HAP-1 (cell line): ENCODE measurements at places on chromosomes 7 and 10.

DNA sequence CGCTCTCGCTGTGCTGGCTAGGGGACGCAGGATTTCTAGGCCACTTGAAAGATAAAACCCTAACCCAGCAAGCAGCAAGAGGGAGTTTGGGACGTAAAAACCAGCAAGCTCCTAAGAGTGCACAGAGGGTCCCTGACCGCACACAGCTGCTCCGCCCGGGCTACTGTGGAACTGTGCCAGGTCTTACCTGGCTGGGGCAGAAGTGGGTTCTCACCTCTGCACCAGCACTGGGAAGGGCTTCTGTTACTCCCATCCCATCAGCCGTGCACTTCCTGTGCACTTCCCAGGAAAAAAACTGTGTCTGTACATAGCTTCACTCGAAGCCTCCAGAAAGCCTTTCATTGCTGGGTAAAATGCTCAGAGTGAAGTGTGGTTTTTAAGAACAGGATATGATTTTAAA is 45.9 kb upstream of the PTF1A start:
- no peak for DNase-seq

GRCh38 chr7:51260516-51260915 is 56.1 kb downstream of the COBL start:
- no peak for DNase-seq

- DNase-seq, result no peak
Measured at GRCh38 chr10:44787480-44788075, 123.6 kb upstream of the TMEM72 start.

GRCh38 chr10:128897401-128898129 is 569.5 kb upstream of the MGMT start:
- DNase-seq, result no peak

DNA sequence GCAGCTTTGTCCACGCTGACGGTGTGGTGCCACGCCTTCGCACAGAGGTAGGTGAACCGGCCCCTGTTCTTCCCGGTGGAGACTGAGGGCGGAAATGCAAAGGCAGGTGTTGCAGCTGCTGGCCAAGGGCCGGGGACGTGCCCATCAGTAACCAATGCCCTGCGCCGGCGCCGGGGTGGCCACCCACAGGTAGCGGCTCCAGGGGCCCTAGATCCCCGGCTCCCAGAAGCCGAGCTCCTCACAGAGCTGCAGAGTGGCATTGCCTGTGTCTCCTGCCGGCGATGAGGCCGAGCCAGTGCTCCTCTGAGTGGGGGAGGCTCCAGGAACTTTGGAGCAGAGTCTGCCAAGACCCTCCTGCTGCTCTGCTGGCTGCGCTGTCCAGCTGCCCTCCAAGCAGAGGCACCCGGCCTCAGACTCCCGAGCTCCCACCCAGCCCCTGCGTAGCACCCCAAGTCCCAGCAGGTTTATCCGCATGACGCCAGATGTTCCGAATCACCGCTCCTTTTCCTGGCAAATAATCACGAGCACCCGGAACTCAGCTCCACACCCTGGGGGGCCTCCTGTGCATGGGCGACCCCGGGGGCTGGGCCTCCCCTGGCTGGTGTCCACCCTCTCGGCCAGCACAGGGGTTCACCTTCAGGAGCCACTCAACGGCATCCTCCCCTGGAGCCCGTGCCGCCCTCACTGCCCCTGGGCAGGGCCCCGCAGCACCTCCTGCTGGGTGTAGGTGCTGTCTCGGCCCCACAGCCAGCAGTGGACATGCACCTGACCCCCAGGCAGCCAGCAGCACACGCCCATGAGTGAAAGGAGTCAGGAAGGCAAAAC is 22.1 kb downstream of the CFAP46 start:
- no peak for DNase-seq

GRCh38 chr10:63563623-63564022 is 42.4 kb downstream of the REEP3 start:
- no peak for DNase-seq

GRCh38 chr10:593901-594457 is 95.5 kb downstream of the DIP2C start:
- DNase-seq, result no peak

DNA sequence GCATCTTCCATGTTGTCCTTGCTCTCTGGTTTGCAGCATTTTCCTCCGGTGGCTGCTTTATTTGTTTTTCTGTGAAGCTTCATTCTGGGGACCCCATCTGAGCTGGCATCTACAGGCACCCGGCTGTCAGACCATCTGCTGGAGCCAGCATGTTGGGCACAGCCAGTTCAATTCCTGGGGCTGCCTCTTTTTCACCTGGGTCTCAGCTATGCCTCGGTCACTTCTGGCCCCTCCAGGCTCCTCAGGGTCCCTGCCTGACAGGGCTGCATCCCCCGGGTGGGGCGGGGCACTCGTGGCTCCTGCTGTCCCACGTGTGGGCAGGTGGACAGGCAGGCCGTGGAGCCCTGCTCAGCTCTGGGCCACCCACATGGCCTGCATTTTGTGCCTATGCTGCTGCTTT is 8.1 kb downstream of the SCART1 start:
- DNase-seq, result no peak

- no peak for DNase-seq
Measured at GRCh38 chr7:151917791-151918509, 38.3 kb upstream of the GALNTL5 start.

- DNase-seq, result no peak
Measured at GRCh38 chr10:105068497-105068896, 427.4 kb downstream of the SORCS3 start.

DNA sequence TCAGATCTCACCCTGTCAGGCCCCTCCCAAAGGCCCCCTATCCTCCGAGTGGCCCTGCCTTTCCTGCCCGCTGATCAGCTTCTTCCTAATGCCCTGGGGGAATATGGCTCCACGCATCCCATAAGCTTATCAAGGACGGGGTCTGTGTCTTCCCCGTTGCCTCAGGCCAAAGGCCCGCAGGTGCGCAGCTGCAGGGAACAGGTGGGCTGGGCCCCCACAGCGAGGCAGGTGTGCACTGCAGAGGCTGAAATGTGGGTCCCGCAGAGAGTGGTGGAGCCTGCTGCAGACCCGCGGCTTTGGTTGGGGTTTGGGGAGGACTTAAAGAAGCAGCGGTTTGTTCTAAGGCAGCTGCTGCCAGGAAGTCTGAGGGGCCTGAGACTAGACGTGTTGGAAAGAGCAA is 220.8 kb upstream of the TCERG1L start:
- DNase-seq, result no peak

- DNase-seq, result no peak
Measured at GRCh38 chr10:16297069-16297468, 139.7 kb upstream of the PTER start.

- no peak for DNase-seq
Measured at GRCh38 chr7:105743351-105744090, 132.9 kb downstream of the ATXN7L1 start.

DNA sequence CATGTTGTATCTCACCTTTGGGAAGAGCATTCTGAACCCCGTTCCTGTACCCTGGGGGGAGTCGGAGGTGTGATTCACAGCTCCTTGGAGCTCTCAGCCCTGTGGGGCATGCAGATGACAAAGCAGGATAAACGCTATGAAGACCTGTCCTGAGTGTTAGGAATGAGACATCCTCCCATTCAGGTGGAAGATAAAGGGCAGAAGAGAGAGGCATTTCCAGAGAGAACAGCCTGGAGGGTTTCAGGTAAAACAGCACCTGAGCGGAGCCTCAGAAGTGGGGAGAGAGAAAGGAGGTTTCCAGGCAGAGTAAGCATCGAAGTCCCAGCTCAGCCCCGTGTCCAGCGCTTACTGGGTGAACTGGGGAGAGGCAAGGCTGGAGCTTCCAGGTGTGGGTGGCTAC is 288.9 kb downstream of the KLF6 start:
- DNase-seq, result no peak

- DNase-seq, result peak; percentile 85
Measured at GRCh38 chr7:110522761-110523200, 568.1 kb upstream of the LRRN3 start.
